Left forelimb (tissue), 1 donor: ENCODE measurements at places on chromosomes 11 and 22.

GRCh38 chr22:25027959-25028840 is 75.7 kb downstream of the KIAA1671 start:
- no peak for DNase-seq

DNA sequence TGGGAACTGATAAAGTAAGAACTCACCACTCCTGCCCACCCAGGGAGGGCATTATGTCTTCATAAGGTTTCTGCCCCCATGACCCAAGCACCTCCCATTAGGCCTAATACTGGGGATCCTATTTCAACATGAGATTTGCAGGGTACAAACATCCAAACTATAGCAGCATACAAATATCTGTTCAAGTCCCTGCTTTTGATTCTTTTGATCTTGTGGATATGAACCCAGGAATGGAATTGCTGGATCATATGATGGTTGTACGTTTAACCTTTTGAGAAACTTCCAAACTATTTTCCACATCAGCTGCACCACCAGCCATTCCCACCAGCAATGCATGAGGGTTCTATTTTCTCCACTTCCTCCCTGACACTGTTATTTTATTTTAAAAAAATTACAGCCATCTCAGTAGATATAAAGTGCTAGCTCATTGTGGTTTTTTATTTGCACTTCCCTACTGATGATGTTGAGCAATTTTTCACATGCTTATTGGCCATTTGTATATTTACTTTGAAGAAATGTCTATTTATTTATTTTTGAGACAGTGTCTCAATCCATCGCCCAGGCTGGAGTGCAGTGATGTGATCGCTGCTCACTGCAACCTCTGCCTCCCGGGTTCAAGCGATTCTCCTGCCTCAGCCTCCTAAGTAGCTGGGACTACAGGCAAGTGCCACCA is 7.1 kb upstream of the ATG16L2 start:
- no peak for DNase-seq

- DNase-seq = no peak
These were observed 74.2 kb upstream of the PITPNB start for GRCh38 chr22:27993201-27993635.

- no peak for DNase-seq
These were observed 16.4 kb upstream of the MFNG start for GRCh38 chr22:37502342-37503182.

DNA sequence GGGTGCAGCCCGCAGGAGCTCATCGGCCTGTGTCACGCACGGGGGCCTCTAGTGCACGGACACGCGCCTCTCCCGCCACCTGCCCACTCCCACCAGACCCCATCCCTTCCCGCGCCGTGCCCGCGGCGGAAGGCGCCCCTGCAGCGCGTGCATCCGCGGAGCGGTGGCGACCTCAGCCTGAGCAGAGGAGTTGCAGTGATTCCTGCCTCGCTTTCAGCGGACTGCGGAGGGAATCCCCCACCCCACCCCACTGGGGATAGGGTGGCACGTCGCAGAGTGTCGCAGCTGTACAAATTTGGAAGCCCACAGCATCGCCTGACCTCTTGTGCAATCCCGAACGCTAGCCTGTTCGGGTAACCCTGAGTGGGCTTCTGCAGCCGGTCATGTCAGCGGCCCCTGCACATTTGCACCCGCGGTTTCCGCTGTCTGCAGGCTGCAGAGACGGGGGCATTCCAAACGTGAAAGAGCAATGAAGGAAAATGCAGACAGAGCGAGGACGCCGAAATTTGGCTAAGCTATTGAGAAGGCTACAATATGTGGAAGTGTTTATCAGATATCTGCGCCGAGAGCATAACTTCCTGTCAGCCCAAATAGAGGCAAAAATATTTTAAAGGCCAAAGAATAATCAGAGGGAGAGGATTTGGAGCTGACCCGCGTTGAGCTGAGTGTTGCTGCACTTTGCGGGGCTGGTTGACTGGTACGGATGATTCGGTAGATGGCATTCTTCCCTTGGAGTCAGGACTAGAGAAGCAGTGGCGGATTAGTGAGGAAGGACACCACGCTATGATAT is 617 bp upstream of the ARHGAP20 start:
- DNase-seq = peak; percentile 62

- DNase-seq = no peak
These were observed 902 bp downstream of the MUS81 start for GRCh38 chr11:65861165-65861505.

- no peak for DNase-seq
These were observed 81.9 kb downstream of the UVRAG start for GRCh38 chr11:75896843-75897419.

DNA sequence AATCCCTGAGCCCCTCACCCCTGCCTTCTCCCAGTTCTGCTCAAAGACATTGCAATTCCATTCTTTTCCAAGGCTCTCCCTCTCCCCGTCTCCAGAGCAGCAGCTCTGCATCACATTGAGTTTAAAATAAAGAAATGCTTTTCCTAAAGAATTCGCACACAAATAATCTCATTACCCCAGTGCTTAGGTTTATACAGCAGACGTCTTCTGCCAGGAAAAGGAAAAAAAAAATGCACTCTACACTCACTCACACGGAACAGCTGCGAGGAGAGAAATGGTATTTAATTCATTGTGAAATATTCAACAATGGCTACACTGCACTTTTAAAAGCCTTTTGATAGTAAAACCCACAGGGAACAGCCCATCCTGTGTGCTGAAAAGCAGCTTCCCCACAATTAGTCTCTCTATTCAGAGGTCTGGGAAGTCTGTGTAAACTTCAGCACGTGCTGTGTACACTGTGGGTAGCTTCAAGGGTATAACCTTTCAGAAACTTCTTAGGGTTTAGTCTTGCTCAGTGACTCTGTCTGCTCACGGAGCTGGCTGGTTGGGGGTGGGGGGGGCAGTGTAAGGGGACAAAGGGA is 42.8 kb downstream of the ETS1 start:
- DNase-seq = no peak

- DNase-seq = no peak
These were observed 680.5 kb upstream of the API5 start for GRCh38 chr11:42631220-42631843.

- no peak for DNase-seq
These were observed 11.8 kb downstream of the CELSR1 start for GRCh38 chr22:46525389-46526243.

- no peak for DNase-seq
These were observed 27.5 kb downstream of the ZBTB16 start for GRCh38 chr11:114087025-114087424.

DNA sequence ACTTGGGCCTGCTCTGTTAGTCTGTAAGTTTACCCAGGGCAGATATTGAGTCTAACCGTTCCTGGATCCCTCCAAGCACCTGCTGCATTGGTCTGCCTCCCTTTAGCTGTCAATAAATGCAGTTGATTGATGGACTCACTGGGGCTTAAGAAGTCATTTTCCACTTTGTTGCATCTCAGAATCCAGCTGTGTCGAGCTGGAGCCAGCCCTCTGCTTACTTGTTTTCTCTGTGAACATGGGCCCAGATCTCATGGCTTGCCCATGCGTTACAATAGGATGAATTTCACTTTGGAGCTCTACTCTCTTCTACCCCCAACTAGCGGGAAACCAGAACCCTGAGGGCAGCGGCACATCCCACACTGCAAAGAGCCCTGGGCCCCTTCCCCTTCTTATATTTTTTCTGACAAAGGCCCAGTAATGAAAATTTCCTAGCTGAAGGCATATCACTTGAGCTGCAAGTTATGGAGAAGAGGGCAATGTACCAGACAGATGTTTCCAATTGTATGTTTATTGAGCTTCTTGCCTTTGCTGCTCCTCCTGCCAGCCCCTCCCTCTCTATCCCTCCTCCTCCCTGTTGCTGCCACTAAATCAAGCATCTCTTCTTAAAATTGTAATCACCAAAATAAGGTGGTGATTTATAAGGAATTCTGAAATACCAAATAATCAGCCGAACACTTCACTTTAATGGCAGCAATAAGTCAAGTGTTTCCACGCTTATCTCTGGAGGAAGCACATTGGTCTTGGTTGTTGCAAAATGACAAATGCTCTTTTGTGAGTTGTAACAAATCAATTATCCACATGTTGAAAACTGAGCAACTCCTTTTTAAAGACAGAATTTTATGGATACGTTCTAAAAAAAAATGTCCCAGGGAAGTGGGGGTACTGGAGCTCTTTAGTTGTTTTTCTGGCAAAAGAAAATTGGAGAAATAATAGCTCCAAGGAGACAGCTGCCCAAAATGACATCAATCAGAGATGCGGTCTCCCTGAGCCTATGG is 212.3 kb upstream of the ZBED5 start:
- DNase-seq = no peak

DNA sequence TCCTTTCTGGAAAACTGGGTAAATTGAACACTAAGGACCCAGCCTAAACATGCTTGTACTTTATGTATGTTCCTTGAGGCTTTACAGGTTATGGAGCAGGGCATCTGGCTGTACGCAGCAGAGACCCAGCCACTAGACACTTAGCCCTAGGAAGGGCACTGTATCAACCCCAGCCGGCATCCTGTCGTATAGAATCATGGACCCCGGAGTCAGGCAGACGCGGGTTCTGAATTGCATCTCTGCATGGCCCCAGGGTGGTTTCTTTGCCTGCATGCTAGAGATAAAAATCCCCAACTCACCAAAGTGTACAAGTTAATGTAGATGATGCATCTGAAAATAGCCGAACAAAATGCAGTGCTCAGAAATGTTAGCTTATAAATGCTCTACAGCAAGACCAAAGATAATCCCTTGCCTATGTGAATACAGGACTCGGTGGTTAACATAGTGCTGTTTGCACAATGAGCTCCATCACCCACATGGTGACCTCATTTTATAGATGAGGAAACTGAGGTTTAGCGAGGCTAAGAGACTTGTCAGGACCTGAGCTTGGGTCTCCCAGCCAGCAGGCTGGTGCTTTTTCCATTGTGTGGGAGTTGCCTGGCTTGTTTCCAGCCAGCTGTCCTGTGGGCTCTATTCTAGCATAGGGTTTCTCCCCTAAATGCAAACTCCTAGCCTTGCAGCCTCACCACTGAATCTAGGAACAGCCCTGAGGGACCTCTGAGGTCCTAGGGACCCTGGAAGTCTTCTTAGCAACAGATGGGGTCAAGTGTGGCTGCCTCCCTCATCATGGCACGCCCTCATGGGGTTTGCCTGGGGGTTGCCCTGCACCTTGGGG is 7.3 kb downstream of the CD6 start:
- DNase-seq = no peak

DNA sequence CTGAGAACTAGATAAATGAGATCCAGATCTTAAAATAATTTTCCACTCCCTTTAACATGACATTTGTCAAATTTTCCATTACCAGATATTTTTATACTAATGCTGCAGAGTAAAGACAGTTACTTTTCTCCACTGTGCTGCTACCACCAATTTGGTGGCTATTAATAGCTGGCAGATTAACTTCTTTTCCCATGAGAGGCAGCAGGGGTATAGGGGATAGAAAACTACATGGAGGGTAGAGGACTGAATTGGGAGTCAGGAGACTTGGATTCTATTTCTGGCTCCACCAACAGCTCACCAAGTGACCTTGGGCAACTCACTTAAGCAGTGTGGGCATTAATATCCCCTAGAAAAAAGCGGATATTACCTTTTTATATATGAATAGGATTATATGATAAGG is 69.2 kb downstream of the KIF18A start:
- no peak for DNase-seq

GRCh38 chr11:15697437-15698236 is 582.9 kb downstream of the INSC start:
- no peak for DNase-seq

- no peak for DNase-seq
These were observed 470.6 kb downstream of the NTM start for GRCh38 chr11:131841028-131841427.

- peak; percentile 40 for DNase-seq
These were observed 257.1 kb downstream of the BUD13 start for GRCh38 chr11:116515664-116516184.

DNA sequence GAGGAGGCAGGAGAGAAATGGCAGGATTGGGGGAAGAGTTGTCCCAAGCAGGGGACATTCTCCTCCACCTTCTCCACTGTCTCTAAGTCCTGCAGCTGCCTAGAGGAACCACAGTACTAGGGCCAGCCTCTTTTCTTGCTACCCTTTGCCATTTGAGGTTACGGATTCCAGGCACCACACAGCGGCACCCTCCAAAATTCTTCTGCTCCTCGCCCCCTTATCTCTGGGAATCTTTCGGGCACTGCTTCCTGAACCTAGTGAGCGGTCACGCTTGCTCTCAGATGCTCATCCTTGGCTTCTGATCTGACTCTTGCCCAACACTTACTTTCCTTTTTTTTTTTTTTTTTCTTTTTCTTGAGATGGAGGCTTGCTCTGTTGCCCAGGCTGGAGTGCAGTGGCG is 26.6 kb upstream of the XBP1 start:
- DNase-seq = no peak

- no peak for DNase-seq
These were observed 14.2 kb downstream of the P2RY6 start for GRCh38 chr11:73286240-73286810.

DNA sequence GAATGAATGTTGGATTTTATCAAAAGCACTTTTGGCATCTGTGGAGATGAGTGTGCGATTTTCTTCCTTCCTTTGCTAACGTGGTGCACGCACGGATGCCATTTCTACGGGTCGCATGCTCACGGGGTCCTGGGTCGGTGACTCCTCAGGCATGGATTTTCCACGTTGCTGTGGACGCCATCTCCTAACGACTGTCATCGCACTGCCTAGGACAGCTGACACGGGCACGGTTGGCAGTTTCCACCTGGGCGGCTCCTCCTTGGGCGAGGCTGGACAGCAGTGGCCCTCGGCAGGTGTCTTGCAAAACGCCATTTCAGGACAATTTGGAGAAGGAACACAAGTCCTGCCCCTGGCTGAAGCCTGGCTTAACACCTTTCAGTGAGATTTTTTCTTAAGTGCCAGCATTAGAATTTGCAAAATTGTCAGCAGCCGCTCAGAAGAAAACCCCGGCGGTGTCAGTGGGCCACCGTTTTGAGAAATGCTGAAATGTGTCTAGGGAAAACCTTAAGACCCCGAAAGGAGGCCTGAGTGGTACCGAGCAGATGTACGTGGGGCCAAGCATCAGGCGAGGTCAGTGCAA is 34.7 kb upstream of the TOLLIP start:
- no peak for DNase-seq

DNA sequence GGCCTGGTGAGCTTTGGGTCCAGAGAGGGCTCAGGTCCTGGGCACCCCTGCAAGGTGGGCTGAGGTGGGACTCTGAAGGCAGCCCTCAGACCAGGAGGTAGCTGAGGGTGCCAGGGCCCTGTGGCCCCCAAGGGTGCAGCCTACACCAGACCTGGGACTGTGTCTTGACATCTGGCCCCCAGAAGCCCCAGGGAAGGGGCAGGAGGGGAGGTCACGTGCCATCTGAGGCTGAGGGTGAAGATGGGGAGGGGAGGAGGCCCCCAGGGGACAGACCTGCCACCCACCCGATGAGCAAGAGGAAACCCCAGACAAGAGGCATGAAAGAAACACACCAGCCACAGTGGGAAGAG is 520.2 kb downstream of the BRD1 start:
- peak; percentile 25 for DNase-seq
